ENCODE measurements at places on chromosomes 7 and 10.

- DNase-seq: peak; percentile 91
These were observed 20.4 kb downstream of the SH2B2 start for GRCh38 chr7:102306916-102307677.

- no peak for DNase-seq
These were observed 140.8 kb upstream of the FAM20C start for GRCh38 chr7:51456-52068.

- no peak for DNase-seq
These were observed 96.8 kb downstream of the PDGFA start for GRCh38 chr7:422886-423225.

DNA sequence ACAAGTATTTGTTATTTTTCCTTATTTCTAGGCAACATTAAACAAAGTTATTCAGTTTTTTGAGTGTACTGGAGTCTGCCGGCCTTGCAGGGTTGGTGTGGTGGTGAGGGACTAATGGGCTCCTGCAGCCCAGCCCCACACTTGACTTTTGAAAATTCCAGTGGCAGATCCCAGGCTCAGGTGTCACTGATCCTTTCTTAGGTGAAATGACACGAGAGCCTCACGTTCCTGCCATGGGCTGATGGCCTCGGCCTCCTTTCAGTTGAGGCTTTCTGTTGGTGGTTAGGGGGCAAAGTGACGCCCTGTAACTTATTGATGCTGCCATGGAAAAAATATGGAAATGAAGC is 117.9 kb downstream of the NKX6-2 start:
- no peak for DNase-seq

DNA sequence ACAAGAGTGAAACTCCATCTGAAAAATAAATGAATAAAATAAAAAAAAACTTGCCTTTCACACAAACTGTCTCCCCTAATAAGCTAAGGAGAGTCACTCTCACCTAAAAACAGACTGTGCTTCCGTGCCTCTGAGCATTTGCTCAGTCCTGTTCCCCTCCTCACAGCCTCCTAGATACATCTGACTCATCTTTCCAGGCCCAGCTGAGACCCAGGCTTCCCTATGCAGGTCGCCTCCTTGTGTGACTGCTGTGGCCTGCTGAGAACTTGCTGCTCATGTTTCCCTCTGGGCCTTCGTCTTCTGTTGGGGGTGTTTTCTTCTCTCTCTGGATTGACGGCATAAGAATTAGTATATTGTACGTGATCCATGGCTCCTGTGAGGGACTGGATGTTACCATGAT is 777.7 kb downstream of the LRMDA start:
- no peak for DNase-seq

DNA sequence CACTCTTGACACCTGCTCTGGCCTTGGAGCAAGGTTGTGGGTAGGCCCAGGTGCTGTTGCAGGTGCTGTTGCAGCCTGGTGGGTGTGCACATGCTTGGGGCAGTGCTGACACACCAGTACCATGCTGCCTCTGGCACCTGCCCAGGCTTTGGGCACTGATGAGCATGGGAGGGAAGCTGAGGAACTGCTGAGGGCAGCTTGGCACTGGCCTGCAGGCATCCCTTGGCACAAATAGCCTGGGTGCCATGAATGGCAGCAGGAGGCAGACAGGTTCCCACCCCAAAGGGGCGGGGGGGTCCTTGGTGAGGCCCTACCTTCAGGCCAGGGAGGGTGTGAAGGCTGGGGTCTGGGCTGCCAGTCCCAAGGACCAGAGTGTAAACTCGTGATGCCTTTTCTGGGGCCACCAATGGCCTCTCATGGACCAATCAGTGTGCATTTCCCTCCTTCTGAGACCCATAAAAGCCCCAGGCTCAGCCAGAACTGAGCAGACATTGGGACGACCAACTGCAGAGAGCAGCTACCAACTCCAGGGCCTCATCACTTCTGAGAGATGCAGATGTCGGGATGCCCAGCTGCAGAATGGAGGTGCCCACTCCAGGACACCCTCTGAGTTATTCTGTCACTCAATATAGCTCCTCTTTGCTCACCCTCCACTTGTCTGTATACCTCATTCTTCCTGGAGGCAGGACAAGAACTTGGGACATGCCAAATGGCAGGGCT is 547.4 kb downstream of the ZWINT start:
- DNase-seq: no peak

DNA sequence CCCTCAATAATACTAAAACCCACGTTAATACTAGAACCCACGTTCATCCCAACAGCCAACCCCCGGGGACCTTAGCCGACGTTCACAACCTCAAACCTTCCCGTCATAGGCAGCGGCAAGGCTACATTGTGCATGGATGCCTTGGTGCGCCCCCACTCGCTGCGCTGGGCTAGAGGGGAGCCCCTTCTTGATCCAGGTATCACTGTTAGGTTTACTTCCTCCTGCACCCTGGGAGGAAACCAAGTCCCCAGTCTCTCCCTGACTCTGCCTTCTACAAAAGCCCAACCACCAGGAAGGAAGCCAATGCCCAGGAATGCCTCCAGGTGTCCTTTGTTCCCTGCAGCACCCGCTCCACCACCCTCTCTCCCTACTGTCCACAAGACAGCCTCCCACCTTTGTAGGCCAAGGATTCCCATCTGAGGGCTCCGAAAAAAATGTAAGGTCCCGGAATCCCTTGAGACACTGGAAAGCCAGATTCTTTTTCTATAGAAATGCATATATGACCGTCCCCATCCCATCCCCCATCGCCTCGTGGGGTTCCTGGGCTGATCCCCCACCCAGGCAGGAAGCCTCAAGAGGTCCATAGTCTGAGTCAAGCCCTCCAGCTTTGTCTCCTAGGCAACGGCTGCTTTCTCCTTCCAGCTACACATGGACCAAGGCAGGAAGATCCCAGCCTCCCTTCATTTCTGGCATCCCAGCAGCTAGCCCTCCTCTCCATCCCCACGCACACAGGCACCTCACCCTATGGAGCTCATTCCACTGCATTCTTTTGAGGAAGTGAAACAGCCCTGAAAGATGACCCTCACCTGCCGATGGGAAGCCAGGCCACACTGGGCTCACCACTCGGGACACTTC is 25.2 kb downstream of the CTBP2 start:
- DNase-seq: no peak

DNA sequence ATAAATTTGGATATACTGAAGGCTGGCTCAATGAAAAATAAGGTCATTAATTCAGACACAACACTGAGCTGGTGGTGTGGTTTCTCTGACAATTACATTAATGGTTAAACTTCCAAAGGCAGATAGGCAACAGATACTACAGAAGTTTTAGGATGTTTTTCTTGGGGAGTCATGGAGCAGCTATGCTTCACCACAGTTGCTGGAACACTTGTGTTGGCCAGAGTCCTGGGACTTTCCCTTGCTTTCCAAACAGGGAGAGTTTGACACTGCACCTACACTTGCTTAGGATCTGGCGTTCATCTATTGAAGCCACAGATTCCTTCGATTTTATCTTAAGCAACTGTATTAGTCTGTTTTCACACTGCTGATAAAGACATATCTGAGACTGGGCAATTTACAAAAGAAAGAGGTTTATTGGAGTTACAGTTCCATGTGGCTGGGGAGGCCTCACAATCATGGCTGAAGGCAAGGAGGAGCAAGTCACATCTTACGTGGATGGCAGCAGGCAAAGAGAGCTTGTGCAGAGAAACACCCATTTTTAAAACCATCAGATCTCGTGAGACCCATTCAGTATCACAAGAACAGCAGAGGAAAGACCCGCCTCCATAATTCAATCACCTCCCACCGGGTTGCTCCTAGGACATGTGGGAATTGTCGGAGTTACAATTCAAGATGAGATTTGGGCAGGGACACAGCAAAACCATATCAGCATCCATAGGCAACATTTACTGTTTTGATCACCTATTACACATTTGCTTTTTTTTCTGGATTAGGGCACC is 27.8 kb upstream of the TMEM178B start:
- DNase-seq: no peak

DNA sequence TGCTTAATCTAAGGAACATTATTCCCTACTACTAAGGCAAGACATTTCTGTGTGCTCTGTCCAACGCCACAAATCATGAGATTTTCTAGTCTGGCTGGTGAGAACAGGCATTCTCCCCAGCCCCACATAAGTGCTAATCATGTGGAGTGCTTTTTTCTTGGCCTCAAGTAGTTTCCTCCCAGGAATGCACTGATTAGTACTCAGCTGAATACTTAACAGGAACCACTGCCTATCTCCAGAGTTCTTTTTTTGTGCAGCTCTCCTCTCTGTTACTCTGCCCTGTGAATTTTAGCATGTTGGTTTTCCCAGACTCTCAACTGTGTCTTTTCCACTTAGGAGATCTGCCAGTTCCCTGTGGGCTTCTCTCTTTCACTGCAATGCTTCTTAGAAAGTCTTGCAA is 1098.5 kb upstream of the LRRTM3 start:
- DNase-seq: no peak

DNA sequence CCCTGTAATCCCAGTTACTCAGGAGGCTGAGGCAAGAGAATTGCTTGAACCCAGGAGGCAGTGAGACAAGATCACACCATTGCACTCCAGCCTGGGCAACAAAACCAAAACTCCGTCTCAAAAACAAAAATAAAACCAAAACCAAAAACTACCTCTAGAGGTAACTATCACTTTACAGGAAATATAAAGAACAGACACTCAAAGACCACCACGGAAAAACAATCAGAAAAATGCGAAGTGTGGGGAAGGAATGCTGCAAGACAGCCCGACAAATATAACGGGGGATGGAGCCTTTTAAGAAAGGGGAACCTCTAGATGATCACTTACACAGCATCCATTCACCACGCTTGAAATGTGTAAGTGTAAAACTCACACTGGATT is 4.3 kb downstream of the HNRNPF start:
- peak; percentile 25 for DNase-seq

- DNase-seq: no peak
These were observed 35.3 kb upstream of the CYTH3 start for GRCh38 chr7:6307762-6308161.

GRCh38 chr7:91228927-91229558 is 35.2 kb upstream of the FZD1 start:
- DNase-seq: no peak

GRCh38 chr10:3474266-3474665 is 301.7 kb upstream of the PITRM1 start:
- DNase-seq: no peak

GRCh38 chr7:80334196-80334595 is 177.7 kb downstream of the GNAT3 start:
- no peak for DNase-seq

GRCh38 chr7:133504825-133505224 is 251.9 kb downstream of the EXOC4 start:
- DNase-seq: no peak

GRCh38 chr7:27124902-27125689 is 5.5 kb downstream of the HOXA4 start:
- DNase-seq: no peak

DNA sequence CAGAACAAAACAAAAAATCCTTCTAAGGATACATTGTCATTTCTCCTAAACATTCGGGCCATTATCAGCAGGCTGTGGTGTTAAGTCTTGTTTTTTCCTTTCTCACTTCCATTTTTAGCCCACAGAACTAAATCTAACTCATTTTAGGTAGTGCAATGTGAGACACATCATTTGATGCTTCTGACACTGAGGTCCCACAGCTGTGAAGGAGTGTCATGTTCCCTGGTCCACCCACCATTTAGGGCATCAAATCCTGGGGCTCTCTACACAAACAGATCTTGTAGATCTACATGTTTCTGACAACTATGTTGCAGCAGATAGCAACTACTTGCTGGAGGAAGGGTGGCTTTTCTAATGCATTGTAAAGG is 232.5 kb upstream of the IGFBP3 start:
- DNase-seq: no peak

DNA sequence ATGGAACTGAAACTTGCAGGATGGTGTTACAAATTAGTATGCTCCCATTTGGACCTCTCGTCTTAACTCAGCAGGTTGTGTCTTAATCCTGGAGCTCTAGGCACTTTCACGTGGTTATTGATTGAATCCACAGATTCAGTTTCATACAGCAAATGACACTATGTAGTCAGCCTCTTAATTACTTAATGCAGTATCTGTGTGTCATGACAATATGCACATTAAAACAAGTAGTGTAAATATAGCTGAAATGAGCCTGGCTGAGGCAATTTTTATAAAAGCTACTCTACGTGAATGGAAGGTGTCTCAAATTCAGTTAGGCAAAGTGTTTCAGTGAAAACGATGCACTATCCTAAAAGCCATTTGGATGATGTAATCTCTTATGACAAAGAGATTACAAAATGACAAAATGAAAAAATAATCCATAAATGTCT is 86.8 kb downstream of the CD36 start:
- DNase-seq: no peak

GRCh38 chr10:61639952-61640351 is 22.8 kb upstream of the CABCOCO1 start:
- DNase-seq: no peak

GRCh38 chr10:69056129-69056528 is 31.8 kb upstream of the SRGN start:
- DNase-seq: peak; percentile 92

GRCh38 chr7:151520419-151521261 is 945 bp upstream of the RHEB start:
- DNase-seq: peak; percentile 50

- DNase-seq: no peak
These were observed 959 bp upstream of the FAM107B start for GRCh38 chr10:14775656-14776055.

GRCh38 chr7:28986765-28987110 is 28.6 kb upstream of the TRIL start:
- DNase-seq: peak; percentile 80

- no peak for DNase-seq
These were observed 182.3 kb downstream of the AVL9 start for GRCh38 chr7:32677593-32677992.

DNA sequence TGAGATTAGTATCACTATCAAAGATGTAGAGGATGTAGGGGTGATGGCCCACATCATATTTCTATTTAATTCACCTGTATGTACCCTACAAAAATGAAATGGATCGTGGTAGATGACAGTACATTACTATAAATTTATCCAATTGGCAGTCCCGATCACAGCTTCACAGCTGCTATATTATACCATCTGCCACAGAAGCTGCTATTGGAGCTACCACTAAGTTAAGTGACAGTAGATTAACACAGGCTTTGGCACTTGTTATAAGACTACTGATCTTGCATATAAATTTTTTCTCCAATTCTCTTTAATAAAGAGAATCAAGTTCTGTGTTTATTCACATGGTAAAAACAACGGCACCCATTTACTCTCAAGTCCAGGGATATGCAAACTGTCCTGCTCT is 24.9 kb upstream of the MAGI2 start:
- no peak for DNase-seq

DNA sequence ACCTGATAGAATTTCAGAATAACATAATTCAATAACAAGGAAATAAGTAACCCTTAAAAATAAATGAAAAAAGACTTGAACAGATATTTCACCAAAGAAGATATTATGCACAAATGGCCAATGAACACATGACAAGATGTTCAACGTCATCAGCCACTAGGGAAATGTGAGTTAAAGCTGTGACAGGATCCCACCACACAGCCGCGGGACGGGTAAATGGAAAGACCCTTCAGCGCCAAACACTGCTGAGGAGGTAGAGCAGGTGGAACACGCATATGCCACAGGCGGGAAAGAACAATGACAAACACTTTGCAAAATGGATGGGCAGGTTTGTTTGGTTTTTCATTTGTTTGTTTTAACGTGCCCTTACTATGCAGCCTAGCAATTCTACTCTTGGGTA is 86.1 kb upstream of the RNF32 start:
- no peak for DNase-seq

Data from suppressor macrophage (primary cell).